Stimulated activated CD8-positive, alpha-beta memory T cell treated with anti-CD3 and anti-CD28 coated beads, Interleukin-15, amount 100 ng/mL, for 48 hours (primary cell): ENCODE measurements at places on chromosomes 12 and 14.

GRCh38 chr14:89015016-89015415 is 190.6 kb downstream of the TTC8 start:
- no peak for DNase-seq

DNA sequence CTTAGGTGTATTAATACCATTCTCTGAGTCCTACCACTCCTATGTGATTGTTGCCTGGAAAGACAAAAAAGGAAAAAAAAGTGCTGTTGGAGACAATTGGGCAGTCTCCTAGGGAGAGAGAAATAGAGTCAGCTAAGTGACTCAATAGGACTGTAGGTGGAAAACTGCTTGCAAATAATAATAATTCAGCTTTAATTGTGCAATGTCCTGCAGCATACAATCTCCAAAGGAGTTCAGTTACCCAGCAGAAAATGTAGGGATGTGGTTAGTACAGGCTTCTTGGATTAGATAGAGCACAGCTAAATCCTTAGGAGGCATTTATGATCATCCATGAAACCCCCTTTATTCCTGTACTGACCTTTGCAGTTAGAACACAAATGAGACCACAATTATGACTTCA is 3.0 kb upstream of the SRSF9 start:
- no peak for DNase-seq

GRCh38 chr12:103737881-103738280 is 103.2 kb downstream of the NT5DC3 start:
- no peak for DNase-seq

DNA sequence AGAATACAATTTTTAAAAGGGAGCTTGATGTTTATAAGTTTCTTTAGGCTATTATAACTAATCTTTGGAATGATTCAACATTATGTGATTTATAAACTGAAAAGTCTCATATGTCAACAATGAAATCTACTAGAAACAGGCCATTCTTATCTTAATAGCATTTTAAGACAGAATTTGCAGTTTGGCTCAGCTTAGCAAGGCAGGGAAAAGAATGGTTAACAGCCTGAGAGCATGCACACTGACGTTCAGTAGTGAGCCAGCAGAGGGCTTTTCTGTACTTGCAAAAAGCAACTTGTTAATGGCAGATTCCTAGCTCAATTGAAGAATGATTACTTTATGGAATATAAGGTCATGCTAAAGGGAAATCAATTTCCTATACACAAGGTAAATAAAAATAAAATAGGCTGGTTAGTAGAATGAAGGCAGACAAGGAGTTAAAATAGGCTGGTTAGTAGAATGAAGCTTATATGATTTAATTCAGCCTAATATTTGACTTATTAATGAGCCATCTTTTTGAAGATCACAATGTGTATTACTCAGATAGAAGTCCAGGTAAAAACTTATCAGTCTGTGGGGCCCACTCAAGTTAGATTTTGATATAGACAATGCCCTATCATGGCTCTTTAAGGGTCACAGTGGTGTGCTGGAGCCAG is 95.9 kb downstream of the OTOGL start:
- DNase-seq: no peak

- DNase-seq: no peak
Observed at GRCh38 chr12:79299447-79300198, 391.1 kb downstream of the PAWR start.

- DNase-seq: no peak
Observed at GRCh38 chr14:36555998-36556743, 26.2 kb downstream of the NKX2-8 start.

- DNase-seq: no peak
Observed at GRCh38 chr12:17097674-17098073, 491.7 kb upstream of the LMO3 start.

- no peak for DNase-seq
Observed at GRCh38 chr12:71465796-71466195, 26.2 kb downstream of the LGR5 start.

DNA sequence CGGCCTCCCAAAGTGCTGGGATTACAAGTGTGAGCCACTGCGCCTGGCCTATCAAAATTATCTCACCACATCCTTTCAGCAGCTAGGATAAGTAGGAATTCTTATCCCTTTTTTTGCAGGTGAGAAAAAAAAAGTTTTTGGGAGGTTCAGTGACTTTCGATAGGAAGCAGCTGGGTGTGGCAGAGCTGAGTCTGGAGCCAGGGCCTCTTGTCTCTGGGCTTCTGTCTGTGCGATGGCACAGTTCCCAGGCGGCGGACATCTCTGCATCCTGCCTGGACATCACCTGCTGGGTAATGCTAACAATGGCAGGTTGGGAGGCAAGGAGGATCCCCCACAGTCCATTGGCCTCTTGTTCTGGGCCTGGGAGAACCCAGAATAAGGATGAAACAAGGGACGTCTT is 12.5 kb downstream of the NRXN3 start:
- no peak for DNase-seq

DNA sequence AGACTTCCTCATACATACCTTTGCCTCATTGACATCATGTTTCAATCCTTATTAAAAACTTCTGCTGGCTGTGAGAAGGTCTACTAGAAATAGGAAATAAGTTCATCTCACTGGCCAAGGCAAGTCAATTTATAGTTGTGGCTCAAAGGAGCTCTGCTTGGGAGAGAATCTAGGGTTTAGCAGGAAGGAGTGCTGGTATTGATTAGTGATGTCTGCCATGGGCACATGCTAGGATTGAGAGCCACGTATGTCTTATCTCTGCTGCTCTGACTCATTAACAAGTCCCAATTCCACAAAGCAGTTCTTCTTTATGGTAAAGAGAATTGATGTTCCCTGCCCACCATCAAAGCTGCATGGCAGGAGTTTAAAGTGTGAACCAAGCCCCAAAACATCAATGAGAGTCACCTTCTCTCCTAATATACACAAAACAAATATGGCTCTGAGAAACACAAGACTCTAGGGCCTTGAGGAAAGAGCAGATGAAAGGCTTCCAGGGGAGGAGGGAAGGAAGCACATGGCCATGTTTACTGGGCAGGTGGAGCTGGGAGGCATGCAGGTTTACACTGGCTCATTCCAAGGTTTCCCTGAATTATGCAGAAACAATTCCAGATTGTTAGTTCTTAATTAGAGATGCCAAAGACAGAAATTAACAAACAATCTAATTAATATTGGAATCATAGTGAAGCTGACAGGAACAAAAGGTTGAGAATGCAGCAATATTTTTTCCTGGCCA is 931.9 kb upstream of the TMEM132C start:
- DNase-seq: no peak

DNA sequence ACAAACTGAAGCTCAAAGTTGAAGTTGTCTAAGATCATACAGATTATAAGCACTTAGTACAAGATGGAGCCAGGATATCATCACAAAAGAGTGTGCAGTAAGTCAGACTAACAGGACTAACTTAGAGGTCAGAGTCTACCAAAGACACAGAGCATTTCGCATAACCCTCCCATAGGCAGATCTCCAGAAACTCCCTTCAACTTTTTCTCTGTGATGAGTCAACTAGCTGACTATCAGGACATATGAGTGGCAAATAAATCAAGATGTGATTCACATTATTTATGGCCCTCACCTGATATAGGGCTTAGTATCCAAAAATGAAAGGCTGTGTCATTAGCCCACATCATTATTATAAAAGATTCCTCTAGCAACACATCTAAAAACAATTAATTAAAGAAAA is 484.6 kb downstream of the GALC start:
- DNase-seq: no peak

GRCh38 chr12:52294803-52295202 is 3.5 kb upstream of the KRT81 start:
- no peak for DNase-seq

GRCh38 chr12:108341854-108342847 is 3.0 kb upstream of the CMKLR1 start:
- no peak for DNase-seq

GRCh38 chr12:130878193-130879185 is 6.6 kb downstream of the RAN start:
- DNase-seq: no peak

- peak; percentile 36 for DNase-seq
Observed at GRCh38 chr12:47078733-47079467, 521 bp upstream of the PCED1B start.

DNA sequence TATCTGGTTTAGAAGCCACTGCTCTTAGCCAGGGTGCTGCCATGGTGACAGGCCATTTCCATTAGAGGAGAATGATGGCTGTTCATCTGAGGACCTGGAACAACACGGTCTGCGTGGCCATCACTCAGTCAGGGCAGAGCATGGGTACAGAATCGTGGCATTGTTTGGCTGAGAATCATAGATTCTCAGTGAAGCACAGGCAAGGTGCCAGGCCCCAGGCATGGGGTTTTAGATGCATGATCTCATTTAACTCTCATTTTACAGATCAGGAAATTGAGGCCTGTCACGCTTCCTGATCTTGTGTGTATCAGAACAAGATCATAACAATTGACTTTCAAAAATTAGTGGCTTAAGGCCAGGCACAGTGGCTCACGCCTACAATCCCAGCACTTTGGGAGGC is 26.8 kb upstream of the IRF2BPL start:
- no peak for DNase-seq

DNA sequence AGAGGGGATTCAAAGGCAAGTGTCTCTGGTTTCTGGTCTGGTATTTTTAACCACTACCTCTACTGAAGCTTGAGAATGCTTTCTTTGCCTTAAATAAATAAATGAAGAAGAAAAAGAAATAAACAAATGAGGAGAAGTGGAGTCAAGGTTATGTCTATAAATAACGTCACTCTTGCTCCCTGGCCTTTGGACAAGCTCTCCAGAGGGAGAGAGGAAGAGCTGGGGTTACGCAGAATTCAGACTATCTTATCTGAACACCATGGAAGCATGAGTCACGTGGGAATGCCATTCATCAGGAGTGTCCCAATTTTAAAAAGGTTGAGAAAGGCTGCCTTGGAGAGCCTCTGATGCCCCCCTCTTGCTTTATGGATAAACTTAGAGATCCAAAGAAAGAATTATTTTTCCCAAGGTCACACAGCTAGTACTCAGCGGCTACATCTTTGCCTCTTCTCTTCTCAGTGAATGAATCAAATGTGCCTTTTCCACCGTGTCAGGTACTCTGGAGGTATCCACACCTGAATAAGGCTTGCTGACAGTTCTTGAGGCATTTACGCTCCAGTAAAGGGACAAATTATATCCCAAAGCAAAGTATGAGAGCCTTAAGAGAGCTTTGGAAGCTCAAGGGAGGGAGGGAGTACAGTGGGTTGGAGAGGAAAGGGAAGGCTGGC is 12.9 kb upstream of the MSI1 start:
- no peak for DNase-seq

GRCh38 chr12:79331870-79332269 is 358.9 kb downstream of the PAWR start:
- no peak for DNase-seq

DNA sequence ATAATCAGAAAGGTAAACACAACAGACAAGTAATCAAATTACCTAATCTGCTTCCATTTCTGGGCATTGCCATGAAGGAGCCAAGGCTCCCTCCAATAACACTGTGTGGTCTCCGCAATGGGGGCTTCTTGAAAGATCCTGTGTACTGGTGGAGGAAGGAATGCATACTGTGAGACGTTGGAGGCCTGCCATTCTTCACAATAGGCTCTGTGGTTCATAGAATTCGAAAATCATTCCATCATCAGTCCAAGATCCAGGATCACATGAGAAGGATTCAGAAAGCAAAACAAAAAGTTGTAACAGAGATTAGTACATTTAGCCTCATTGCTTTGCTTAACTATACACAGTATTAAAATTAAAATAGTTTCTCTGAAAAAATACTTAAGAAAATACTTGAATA is 76.3 kb downstream of the CDK17 start:
- no peak for DNase-seq

DNA sequence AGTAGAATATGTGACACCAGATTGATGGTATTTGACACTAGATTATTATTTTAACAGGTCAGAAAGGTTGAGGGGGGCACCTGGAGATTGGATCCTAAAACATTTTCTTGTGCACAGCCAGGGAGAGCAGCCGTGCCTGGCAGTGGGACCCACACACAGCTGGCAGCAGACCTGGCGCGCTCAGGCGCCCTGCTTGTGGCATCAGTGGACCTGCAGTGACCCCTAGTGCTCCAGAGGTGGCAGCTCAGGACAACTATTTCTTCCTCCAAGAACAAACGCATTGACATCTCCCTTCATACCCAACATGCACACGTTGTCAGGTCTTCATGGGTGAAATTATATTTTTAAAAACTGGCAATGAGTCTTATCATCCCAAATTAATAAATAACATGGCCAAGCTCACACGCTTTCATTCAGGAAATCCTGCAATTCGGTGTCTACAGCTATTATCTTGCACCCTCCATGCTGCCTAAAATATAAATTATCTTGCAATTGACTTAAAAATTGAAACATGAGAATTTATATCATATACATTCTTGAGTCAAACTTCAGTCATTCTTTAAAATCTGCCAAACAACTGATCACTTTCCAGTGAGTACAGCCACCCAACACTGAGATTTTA is 7.7 kb upstream of the TMEM132D start:
- no peak for DNase-seq

DNA sequence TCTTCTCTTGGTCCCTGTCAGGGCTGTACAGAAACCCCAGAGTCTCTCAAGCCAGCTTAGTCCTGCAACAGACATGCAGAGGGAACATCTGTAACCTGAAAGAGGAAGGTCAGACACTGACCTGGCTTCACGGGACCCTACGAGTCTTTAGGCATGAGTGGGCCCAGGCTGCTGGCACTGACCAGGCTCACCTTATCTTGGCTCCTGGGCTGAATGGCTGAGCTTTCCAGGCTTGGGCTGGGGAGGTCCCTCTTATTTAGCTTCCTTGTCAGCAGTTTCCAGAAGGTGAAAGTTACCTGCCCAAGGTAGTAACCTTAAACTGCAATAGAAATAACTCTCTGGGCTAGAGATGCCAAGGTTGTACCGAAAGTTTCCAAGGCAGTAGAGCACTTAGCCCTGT is 58.4 kb upstream of the FUT8 start:
- no peak for DNase-seq

GRCh38 chr14:76282581-76282980 is 93.4 kb upstream of the ESRRB start:
- DNase-seq: no peak

DNA sequence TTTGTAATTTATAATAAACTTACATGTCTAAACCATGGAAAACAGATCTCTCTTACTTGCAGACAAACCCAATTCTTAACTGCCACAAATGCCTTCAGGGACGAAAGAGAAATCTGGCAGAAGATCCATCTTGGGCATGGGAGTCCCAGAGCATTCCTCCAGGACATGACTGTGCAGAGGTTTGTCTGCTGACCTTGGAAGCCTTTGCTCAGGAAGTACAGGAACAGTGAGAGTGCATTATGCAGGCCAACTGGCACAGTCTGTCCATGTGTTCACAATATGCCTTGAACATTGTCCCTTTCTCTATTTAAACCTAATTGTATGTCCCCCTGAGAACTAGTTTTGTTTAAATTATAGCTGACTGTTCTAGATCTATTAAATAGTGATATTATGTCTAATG is 467.1 kb downstream of the ATP23 start:
- no peak for DNase-seq

GRCh38 chr14:94120667-94121340 is 8.6 kb downstream of the IFI27L2 start:
- DNase-seq: no peak

DNA sequence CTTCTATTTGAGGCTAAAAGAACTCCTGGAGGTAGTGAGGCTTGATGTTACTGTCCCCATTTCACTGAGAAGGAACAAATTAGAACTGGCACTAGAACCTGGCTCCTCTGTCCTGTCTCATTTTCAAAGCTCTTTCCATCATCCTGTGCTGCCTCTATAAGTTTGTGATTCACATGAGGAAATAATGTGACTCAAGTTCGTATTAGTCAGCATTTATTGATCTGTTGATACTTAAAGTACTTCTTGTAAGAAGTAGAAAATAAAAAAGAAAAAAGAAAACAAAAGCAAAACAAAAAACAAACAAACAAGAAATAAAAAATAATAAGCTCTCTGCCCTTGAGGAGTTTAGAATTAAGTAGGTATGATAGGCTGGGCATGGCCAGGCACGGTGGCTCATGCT is 2.3 kb upstream of the ESPL1 start:
- no peak for DNase-seq
